ENCODE measurements at places on chromosomes 16 and 17. TPM values are rescaled to one million over a fixed set of nuclear protein-coding genes. Genes with fewer than 3 reads are reported as not detected.
A peak's percentile ranks its signal among the peaks of the same experiment; 100 is the strongest.

GRCh38 chr17:44968225-44969143, at the start of gene C1QL1:
TSS of gene C1QL1 (minus strand) at chr17:44968303. CDS start at chr17:44968048, 255 bp downstream.
- no peak within 1 kb of the TSS for H3K27ac ChIP-seq
- peaks cover 17% of the 10 kb centered on the region for H3K27me3 ChIP-seq
- DNase-seq, result peak; percentile 96
- no peaks in the 10 kb centered on the region for H3K36me3 ChIP-seq
- peak within 1 kb of the TSS; percentile 48 for H3K4me3 ChIP-seq

GRCh38 chr17:51103050-51103449, 17.6 kb downstream of the SPAG9 start:
- H3K4me1 ChIP-seq, result no peaks in the 10 kb centered on the region
- no peak for DNase-seq
- H3K4me3 ChIP-seq, result no peak overlapping the region

DNA sequence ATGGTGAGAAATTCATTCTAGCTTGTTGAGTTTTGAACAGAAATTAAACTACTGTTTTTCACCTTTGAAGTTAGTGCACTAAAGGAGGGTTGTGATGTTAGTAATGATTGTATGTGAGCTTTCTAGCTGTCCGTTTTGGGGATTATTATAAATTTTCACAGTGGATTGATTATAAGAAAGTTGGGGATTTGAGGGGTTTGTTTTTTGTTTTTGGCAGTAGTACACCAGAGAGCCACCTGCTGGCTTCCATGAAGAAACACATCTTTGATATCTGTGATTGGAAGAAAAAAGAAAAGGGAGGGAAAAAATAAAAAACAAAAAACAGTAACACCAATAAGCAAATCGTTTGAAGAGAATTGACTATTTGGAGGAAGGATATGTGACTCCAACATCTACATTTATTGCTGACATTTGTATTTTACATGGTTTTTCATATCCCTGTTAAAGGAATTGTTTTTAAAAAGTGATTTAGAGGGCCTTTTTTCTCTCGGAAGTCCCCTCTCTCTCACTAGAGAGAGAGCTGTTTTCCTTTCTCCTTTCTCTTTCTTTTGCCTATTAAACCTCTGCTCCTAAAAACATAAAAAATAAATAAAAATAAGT, 1469.5 kb upstream of the GOT2 start:
- H3K27ac ChIP-seq, result no peak overlapping the region
- H3K4me3 ChIP-seq, result no peak overlapping the region
- DNase-seq, result peak; percentile 24
- H3K4me1 ChIP-seq, result no peaks in the 10 kb centered on the region

Gene C1QTNF8
- total RNA-seq, result not detected

Gene NUP93
- total RNA-seq, result 48.8 TPM
